NCI-H774 (cell line): ENCODE measurements at places on chromosomes 4 and X.

GRCh38 chr4:97656044-97656720 lies 487.1 kb downstream of the STPG2 start:
- no peak for DNase-seq

GRCh38 chrX:15674514-15674840 lies 9.9 kb upstream of the CLTRN start:
- no peak for DNase-seq

GRCh38 chr4:174198828-174199227 lies 84.6 kb downstream of the FBXO8 start:
- DNase-seq, result no peak

DNA sequence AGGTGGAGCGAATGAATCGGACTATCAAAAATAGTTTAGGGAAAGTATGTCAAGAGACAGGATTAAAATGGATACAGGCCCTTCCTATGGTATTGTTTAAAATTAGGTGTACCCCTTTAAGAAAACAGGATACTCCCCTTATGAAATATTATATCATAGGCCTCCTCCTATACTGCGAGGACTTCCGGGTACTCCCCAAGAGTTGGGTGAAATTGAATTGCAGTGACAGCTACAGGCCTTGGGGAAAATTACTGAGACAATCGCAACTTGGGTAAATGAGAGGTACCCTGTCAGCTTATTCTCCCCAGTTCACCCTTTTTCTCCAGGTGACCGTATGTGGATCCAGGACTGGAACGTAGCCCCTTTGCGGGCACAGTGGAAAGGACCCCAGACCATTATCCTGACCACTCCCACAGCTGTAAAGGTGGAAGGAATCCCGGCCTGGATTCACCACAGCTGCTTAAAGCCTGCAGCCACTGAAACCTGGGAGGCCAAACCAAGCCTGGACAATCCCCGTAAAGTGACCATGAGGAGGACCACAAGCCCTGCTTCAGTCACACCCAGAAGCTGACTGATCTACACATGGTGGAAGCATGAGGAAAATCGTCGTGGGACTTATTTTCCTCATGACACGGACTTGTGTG lies 1138.1 kb downstream of the ARAP2 start:
- no peak for DNase-seq

- no peak for DNase-seq
Measured at GRCh38 chr4:2786794-2787229, 6.1 kb upstream of the SH3BP2 start.

DNA sequence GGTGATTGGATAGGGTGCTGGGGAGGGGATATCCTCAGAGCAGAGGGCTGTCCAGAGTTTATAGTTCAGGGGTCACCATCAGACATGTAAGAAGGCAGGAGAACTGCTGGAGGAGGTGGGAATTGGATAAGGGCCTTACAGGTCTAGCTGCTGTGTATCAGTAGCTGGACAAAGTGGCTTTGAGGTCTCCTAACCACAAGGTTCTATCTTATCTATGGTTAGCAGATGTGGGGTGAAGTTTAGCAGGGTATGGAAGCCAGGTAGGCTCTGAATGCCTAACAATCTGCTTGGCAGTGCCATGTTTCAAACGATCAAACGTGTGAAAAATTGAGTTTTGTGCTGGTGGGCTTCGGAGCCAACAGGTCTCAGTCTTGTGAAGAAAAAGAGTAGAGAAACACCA lies 32.1 kb upstream of the MAGEA8 start:
- no peak for DNase-seq

DNA sequence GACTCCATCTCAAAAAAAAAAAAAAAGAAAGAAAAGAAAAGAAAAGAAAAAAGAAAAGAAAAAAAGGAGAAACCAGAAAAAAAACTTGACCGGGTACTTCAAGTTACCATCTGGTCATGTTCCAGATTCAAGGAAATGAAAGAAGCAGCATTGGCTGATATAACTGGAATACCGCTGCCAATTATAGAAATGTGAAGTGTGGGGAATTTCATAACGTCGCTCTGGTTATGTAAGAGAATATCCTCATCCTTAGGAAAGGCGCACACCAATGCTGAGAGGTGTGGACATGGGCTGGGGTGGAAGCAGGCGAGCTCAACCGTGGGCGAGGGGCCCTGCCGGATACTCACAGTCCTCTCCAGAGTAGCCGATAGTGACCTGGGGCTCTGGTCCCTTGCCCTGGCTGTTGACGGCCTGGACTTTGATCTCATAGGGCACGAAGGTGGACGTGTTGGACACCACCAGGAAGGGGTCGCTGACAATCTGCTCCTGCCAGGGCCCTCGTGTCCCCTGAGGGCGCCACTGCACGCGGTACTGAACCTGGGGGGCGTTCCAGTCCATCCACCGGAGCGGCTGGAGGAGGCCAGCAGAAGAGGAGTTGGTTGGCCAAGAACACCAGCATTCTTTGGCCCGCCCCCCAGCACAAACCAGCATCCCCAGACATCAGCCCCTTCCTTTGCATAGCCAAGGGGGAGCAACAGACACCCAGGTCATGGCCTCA lies 19.5 kb downstream of the L1CAM start:
- DNase-seq, result no peak

GRCh38 chr4:188783175-188783574 lies 643.9 kb downstream of the TRIML1 start:
- no peak for DNase-seq

GRCh38 chr4:78569306-78569821 lies 17.8 kb downstream of the ANXA3 start:
- DNase-seq, result no peak

DNA sequence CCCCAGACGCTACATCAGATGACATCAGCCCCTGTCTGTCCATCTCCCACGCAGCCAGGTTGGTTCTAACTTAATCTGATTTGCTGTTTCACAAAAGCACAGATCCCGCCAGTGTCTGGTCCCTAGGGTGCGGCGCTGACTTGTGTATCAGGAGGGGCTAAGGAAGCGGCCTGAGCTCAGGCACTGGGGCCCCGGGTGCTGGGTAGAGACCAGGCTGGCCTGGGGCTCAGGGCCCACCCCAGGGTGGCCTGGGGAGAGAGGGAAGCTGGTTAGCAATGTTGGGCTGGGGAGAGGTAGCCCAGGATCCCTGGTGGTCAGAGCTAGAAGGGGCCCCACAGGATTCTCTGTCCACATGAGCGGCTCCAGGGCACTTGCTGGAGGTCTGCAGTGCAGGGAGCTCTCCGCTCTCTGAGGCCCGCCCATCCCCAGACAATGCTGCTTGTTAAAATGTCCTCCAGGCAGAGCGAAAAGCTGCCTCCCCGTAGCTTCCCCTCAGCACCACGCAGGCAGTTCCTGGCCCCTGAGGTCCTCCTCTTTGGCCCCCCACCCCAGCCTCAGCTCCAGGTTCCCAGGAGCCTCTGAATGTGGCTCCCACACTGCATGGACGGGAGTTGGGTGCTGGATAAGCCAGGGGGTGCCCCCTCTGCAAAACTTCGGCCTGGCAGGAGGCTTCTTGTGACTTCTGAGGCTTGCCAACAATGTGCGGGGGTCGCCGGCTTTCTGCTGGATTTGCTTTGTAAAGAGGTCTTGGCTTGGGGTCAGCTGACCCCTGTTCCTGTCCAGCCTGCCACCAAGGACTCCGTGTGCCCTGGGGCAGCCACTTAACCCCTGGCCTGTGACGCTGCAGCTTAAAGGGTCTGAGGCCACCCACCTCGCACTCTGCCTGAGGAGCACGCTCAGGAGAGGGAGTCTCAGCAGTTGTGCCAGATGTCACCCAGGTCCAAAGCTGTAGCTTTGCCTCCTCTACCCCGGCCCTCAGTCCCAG lies 112.9 kb downstream of the CPZ start:
- DNase-seq, result no peak

DNA sequence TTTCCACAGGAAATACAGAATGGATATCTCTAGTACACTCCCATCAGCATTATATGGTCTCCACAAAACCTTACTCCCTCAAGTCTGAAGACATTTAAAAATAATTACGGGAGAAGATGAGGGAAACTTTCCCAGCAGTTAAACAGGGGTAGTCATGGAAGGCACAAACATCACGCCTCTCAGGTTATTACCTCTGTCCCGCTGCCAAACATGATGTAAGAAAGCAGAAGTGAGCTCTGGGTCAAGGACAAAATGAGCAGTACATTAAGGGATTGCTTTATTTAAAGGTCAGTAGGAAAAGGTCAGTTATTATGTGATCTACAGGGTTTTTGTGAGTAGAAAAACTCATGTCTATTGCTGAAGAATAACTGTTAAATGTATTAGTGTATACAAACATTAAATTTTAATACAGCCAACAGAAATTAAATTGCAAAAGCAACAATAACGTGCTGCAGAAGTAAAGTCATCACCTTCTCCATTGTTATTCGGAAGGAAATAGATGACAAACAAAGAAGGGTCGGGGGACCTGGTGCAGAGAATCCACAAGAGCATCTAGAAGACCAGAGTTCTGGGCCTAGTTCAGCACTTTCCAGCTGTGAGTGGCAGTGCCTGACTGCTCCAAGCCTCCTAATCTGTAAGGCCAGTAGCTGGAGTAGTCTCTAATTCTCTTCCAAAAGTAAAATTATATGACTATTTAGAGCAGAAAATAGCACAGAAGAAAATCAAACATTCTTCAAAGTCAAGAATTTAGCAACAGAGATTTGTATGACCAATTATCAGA lies 171.2 kb downstream of the PPP3CA start:
- no peak for DNase-seq

DNA sequence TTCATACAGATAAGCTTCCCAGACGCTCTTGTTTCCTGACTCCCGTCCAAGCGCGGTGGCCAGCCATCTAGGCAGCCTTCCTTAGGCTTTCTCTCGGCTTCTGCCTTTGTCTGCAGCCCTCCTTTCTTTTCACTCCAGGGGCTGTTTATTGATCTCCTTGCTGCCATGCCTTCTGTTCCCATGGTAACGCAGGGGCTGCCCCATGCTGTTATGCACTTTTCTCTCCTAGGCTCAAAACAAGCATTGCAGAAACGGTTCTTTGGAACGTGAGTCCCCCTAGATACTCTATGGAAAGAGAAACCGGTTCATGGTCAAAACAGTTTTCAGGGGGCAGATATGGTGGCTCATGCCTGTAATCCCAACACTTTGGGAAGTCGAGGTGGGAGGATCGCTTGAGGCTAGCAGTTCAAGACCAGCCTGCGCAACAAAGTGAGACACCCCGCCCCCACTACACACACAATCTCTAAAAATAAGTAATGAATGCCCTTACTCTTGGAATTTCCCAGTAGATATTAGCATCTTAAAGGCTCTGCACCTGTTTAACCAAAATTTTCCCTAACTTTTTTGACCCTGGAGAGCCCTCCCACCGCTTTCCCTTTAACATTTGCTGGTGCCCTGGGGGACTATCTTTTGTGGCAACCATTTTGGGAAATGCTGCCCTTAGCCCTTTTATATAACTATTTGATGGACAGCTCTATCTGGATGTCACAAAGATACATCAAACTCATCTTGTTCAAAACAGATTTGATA lies 53.9 kb upstream of the ZNF157 start:
- DNase-seq, result no peak

DNA sequence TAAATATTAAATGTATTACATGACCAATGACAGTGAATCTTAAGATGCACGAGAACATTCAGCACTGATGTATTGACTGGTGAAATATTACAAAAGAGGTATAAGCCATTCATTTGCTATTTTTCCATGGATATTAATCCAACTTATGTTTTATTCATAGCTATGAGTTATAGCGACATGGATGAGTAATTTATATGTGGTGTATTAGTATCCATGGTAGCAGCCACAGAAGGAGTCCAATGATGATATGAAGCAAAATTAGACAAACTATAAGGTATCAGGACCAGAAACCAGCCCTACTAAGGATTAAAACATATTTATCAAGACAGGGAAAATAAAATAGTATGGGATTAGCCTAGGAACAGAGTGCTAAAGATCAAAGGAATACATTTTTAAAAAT lies 50.7 kb downstream of the THAP9 start:
- DNase-seq, result no peak

- DNase-seq, result no peak
Measured at GRCh38 chrX:3443184-3443583, 96.7 kb upstream of the MXRA5 start.

DNA sequence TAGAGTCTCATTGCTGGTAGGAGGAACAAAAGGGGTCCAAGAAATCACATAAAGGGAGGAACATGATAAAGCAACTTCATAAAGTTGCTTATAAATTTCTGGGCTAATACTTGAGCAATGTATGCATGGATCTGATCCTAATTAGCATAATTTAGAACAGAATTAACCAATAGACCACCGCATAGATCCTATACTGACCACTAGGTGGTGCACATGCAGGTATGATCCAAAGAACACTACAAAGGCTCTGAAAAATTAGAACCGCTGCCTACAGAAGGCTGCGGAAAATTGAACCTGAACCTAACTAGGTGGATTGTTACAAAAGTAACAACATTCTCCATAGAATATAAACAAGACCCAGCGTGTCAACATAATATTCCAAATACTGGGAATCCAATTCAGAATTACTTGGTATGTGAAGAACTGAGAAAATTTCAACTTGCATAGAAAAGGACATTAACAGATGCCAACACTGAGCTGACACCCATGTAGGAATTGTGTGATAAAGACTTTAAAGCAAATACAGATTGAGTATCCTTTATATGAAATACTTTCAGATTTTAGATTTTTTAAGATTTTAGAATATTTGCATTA lies 23.3 kb downstream of the BRCC3 start:
- DNase-seq, result no peak

GRCh38 chrX:119391279-119391678 lies 7.9 kb upstream of the SLC25A43 start:
- peak; percentile 12 for DNase-seq

DNA sequence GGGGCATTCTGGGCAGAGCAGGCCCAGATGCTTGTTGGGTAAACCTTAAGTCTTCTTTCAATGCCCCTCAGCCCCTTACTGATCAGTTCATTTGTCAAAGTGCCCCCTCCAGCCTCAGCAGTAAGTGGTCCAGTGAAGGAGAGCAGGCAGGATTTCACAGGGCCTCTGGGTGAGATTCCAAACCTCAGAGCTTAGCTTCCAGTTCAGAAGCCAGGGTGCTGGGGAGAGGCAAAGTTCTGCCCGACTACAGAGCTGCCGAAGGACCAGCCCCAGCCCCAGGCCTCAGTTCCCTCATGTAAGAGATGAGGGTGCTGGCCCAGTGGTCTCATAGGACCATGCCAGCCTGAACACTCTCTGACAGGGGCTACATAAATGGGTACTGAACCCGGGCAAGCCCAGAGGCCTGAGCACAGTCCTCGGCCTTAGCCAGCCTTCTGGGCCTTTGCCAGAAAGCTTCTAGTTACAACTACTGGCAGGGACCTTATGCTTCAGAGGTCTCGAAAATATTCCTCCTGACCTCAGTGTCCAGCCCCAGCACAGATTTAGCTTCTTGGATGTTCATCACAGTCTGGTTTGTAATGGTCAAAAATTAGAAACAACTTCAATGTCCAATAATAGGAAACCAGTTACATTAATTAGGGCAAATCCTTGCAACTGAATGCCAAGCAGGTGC lies 851 bp upstream of the RIPPLY1 start:
- no peak for DNase-seq

- peak; percentile 70 for DNase-seq
Measured at GRCh38 chrX:131729295-131729694, 185.4 kb downstream of the OR13H1 start.

GRCh38 chr4:56927196-56927595 lies 19.5 kb downstream of the REST start:
- no peak for DNase-seq

- no peak for DNase-seq
Measured at GRCh38 chr4:141417387-141417786, 196.7 kb downstream of the ZNF330 start.

GRCh38 chr4:22202246-22202974 lies 253.8 kb upstream of the KCNIP4 start:
- DNase-seq, result no peak
